ENCODE measurements at places on chromosomes 11 and 22.

DNA sequence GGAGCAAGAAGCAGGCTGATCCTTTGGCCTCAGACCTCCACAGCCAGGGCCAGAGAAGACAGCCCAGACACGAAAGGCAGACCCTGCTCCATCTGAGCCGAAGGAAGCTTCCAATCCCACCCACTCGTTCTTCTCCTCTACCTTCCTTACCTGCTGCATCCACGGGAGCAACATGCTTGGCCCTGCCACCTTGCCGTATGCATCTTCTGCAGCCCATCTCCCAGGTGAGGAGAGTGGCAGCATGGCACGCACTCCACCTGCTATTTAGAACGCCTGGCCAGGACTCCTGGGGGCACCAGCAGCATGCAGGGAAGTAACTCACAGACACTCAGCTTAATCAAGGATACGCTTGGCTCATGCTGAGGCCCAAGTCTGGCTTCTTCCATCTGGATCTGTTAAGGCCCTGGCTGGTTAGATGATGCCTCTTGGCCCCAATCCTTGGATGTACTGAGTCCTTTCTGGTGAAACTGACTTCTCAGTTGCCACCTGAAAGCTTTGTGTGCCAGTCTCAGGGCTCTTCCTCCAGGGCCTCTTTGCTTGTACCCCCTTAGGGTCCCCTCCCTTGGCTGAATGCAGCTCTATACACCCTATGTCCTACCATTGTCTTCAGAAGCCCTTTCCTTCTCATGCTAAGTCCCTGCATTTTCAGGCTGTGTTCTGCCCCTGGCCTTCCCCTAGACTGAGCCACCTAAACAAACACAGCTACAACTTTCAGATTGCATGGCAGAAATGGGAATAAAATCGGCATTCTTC lies 604.9 kb downstream of the BUD13 start:
- DNase-seq, result no peak

DNA sequence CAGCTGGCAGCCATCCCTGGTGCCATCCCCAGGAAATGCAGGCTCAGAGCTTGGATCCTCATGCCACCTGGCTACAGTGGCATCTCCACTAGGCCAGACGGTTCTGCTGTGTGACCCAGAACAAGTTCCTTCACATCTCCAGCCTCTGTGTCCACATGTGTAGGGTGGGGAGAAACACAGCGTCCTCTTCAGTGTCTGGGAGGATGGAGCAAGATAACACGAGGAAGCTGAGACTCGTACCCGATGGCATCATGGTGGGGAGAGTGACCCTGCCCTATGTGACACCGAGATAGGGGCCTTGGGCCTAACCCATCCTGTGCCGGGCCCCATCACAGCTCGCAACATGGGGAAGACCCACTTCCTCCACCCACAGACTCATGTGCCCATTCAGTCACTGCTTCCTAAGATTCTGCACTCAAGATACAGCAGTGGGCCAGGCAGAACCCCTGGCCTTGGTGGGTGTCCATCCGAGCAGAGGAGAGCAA lies 78.5 kb downstream of the MORC2 start:
- DNase-seq, result no peak

GRCh38 chr11:24543771-24544170 lies 46.9 kb downstream of the LUZP2 start:
- no peak for DNase-seq

DNA sequence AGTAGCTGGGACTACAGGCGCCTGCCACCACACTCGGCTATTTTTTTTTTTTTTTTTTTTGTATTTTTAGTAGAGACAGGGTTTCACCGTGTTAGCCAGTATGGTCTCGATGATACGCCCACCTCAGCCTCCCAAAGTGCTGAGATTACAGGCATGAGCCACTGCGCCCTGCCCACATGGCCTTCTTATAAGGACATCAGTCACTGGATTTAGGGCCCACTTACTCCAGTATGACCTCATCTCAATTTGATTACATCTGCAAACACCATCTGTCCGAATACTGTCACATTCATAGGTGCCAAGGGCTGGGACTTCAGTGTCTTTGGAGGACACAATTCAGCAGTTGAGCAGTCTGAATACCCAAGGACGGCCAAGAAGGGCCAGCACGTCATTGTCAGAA lies 8.2 kb upstream of the PRR5 start:
- no peak for DNase-seq

- peak; percentile 39 for DNase-seq
Measured at GRCh38 chr22:24503137-24503842, 8.2 kb downstream of the UPB1 start.

DNA sequence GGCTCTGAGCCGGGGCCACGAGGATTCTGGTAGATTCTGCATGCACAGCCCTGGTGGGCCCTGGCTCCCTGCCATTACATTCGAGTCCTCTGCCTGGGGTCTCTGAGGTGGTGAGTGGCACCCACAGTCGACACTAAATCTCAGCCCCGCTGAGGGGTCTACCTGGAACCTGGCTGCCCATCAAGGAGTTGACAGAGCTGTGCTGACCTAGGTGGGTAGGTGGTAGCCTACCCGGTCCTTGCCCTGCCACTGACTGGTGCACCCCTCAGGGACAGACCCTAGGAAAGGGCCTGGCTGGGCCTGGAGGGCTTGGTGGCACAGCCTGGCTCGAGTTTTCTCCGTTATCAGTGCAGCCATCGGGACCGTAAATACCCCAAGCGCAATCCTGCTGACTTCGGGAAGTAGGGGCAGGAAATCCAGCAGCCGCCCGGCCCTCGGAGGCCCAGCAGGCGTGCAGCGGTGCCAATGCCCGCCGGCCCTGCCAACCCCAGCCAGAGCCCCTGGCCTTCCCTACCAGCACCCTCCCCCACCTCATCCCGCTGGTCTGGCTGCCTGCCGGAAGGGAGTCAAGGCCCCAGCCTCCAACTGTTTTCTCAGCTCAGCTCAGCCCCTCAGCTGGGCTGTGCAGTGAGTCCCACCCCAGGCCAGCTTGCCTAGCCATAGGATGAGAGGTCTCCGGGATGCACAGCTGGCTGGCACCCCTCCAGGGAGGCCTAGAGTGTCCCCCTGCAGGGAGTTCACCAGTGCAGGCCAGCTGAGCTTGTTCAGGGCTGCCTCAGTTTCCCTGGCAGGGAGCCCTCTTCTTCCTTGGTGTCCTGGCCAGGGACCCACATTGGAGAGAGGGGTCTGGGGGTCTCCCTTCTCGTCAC lies 80.4 kb upstream of the KCNQ1OT1 start:
- DNase-seq, result no peak

DNA sequence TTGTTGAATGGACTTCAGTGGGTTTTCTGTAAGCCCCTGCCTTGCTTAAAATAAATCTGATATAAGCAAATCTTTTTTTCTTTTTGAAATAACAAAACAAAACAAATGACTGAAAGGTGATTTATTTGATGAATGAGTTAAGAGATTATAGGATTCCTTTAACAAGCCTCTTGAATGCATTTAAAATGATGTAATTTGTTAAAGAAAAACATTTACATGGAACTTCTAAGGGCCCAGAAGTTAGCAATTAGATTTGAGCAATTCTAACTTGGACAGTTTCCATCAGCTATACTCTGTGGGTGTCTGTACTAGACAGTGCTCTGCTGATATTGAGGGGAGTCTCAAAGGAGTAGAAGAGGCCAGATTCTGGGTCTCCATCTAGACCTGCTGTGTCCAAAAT lies 143.5 kb upstream of the RAG2 start:
- DNase-seq, result no peak

GRCh38 chr11:107538821-107539220 lies 26.7 kb downstream of the ALKBH8 start:
- DNase-seq, result no peak

DNA sequence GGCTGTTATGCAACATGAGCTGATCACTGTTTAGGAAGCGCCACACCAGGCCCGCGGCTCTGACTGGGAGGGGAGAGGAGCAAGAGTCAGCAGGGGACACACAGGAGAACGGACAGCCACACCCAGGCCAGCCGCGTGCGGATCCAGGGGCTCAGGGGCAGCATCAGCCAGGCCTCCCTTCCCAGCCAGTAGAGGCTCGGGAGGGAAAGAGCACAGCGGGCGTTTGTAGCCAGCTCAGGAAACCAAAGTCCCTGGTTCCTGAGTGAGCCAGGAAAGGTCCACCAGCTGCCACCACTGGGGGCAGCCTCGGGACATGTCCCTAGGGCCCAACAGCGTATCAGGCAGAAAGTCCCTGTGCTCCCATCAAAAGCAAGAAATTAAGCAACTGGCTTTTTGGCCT lies 71.8 kb upstream of the PITPNB start:
- no peak for DNase-seq

- no peak for DNase-seq
Measured at GRCh38 chr11:116618461-116618860, 154.3 kb downstream of the BUD13 start.

GRCh38 chr11:128596250-128596649 lies 8.9 kb upstream of the ETS1 start:
- no peak for DNase-seq

DNA sequence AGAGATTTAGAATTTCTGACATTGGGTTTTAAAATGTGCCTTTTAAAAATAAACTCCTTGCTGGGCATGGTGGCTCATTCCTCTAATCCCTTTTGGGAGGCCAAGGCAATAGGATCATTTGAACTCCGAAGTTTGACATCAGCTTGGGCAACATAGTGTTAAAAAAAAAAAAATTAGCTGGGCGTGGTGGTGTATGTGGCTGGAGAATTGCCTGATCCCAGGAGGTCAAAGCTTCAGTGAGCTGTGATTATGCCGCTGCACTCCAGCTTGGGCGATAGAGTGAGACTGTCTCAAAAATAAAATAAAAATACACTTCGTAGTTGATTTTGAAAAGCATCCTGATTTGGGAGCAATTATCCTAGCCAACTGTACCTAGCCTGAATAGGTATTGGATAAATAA lies 3.4 kb upstream of the APLP2 start:
- DNase-seq, result no peak

- no peak for DNase-seq
Measured at GRCh38 chr22:49853981-49854831, 562 bp downstream of the ZBED4 start.

GRCh38 chr11:102402548-102402947 lies 50.0 kb downstream of the TMEM123 start:
- no peak for DNase-seq

DNA sequence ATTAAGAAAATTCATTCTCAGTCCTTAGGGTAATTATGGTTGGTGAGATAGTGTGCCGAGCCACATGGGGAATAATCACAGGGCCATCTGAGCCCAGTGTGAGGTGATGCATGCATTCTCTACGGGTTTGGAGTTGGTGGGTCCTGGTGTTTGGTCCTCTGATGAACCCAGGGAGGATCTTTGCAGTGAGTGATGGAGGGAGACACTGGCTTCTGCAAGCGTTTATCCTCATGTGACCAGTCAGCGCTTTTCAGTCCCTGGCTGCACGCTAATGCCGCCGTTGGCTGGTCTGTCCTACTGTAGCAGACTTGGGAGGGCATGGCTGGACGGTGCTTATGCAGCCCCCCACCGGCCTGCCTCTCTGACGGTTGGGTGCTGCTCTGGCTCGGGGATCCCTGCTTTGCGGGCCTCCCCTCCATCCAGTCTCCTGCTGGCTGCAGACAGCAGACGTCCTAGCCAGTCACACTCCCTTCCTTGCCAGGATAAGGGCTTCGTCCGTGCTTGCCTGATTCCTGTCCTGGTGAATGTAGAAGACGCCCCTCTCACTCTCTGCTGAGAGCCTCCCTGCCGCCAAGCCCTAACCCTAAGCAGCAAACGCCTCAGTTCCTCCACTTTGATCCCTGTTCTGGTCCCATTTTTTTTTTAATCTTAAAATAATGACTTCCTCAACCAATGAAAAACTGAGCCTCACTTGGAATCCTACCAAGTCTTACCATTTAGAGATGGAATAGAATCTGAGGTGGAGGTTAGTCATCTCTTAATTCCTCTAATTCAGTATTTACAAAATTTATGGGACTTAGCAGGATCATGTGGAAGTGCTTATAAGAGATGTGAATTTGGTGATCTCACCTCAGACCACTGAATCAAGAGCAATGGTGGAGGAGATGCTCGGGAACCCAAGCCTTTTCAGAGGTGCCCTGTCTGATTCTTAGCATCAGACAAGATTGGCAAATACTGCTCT lies 143.7 kb upstream of the SORL1-AS1 start:
- no peak for DNase-seq

GRCh38 chr11:11451501-11452005 lies 98.5 kb upstream of the CSNK2A3 start:
- no peak for DNase-seq

DNA sequence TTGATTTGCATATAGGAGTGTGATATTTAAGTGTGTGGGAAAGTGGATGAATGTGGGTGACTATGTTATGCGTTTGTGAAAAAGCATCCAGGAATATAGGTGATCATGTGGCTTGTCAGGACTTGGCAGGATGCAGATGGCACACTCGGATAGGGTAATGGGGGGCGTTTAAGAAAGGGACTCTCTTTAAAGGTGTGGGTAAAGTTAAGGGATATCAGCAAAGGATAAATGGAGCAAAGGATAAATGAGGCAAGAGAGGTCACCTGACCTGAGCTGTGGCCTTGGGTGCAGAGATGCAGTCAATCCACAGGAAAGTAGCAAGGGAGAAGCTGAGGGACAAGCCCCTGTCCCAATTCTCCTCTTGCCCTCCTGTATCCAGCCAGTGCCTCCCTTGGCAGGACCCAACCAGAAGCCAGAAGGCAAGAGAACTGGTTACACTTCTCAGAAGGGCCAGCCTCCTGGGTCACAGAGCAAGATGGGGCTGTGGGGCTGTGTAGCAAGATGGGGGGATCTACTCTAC lies 47.5 kb upstream of the GRAMD1B start:
- no peak for DNase-seq

DNA sequence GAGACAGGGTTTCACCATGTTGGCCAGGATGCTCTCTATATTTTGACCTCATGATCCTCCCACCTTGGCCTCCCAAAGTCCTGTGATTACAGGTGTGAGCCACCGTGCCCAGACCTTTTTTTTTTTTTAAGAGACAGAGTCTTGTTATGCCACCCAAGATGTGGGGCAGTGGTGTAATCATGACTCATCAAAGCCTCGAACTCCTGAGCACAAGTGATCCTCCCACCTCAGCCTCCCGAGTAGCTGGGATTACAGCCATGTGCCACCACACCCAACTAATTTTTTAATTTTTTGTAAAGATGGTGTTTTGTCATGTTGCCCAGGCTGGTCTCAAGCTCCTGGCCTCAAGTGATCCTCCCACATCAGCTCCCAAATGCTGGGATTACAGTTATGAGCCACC lies 37.9 kb downstream of the IZUMO1R start:
- DNase-seq, result no peak

Data from stimulated activated CD8-positive, alpha-beta memory T cell treated with anti-CD3 and anti-CD28 coated beads, Interleukin-7, amount 100 ng/mL, for 48 hours (primary cell).